ENCODE measurements at places on chromosomes 1 and 21.

DNA sequence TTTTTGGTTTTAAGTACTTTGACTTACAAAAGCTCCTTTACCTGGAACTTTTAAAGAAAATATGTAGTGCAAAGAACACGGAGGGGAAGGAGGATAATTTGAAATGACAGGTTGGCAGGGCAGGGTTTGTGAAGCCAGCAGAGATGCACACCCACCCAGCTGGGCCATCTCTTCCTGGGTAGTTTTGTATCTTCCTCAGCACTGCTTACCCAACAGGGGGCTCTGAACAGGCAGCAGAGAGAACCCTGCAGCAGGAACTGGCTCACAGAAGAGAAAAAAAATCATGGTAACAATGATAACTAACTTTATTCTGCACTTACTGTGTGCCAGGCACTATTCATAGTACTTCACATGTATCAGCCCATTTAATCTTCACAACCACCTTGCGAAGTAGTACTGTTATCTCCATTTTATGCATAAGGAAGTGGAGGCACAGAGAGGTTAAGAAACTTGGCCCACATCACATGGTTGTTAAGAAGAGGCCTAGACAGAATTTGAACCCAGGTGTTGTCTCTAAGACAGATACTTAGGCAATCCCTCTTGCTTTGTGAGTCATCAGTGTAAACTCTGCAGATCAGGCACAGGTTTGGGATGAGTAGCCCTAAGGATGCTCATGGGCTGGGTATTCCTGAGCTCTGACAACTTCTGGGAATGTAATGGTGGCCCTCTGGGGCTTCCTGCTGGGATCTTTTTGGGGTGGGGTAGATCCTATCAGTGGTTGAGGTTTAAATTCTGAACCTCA is 60.8 kb downstream of the ELK4 start:
- no peak for DNase-seq

DNA sequence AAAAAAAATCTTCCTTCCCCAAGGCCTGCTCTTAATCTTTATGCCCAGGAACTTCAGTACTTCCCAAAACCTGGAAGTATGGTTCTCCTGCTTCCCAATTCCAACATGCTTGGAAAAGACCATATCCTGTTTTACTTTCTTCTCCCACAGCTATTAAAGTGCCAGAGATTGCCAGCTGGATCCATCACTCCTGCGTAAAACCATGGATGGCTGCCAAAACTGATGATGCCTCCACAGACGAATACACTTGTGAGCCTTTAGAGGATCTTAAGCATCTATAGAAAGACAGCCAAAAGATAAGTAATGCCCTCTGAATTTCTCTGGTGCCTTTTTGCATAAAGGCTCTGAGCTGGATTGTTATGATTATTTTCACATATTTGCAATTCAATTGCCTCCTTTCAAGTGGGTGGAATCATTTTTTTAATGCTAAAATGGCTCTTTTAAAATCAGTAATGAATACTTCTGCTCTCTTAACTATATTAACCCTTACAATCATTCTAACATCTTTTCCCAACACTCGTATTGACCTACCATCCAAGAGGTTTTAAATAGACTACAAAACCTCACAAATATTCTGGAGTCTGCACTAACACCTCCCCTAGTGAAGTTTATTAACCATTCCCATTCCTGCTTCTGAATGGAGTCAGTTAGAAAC is 1807.8 kb downstream of the BRINP3 start:
- DNase-seq, result no peak

- DNase-seq, result no peak
These were observed 111.8 kb upstream of the ATP1A1 start for GRCh38 chr1:116261227-116261626.

- no peak for DNase-seq
These were observed 45.5 kb downstream of the VWA5B1 start for GRCh38 chr1:20336105-20336605.

GRCh38 chr1:184866991-184867788 is 107.1 kb downstream of the NIBAN1 start:
- no peak for DNase-seq

DNA sequence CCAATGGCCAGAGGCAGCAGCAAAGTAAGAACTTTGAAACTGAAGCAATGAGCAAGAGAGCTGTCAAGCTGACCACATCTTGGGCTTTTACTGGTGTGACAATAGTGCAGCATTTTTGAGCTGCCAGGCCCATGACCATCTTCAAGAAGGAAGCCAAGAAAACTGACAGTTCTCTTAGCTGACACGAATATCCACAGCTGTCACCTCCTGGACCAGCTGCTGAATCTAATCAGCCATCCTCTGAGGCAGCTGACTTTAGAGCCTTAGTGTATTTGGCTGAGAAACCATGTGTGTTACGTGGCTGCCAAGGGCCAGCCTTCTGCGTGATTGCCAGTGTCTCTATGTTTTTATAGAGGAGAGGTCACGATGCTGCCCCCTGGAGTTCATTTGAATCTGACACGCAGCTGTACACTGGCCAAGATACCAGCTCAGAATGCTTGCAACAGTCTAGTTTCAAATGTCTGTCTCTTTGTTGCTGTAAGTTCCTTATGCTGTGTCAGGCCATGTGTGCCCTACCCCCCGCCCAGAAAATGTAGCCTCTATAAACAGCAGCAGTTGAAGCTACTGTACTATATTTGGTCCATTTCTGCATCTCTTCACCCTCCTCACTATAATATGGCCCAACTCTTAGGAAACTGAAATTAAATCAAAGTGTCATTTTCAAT is 39.7 kb downstream of the PALMD start:
- no peak for DNase-seq

DNA sequence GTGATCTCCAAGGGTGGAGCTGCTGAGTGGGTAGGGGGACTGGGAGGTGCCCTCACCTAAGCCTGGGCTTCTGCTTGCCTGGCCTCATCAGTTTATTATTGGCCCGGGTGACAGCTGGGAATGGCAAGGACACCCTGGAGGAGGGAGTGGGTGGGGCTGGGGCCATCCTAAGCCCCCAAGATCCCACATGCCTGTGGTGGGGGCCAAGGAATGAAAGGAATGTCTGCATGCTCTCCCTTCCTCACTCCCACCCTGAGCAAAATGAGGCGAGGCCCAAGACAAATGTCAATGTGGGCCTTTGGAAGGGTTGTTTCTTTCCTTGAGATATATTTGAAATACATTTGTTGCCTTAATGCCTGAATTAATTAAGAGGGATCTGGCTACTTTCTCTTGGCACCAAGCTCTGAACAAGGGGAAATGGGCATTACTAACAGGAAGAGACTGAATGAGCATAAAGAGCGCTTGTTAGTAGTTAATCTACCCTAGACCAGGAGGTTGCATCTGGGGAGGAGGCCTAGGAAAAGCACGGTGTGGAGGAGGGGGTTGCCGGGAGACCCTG is 19.7 kb upstream of the CHI3L1 start:
- DNase-seq, result no peak

- DNase-seq, result no peak
These were observed 995 bp downstream of the ID3 start for GRCh38 chr1:23558140-23558871.

GRCh38 chr1:62057641-62058290 is 136.9 kb upstream of the L1TD1 start:
- no peak for DNase-seq

All from nucleus accumbens (tissue), 56 donors.